Activated T-cell treated with anti-CD3 and anti-CD28 coated beads, Interleukin-2, amount 50 U/mL, for 72 hours (primary cell): ENCODE measurements at places on chromosomes 5 and 9. TPM values are rescaled to one million over a fixed set of nuclear protein-coding genes. Genes with fewer than 3 reads are reported as not detected.

Gene SETD9
- total RNA-seq, result 9.3 TPM

- H3K36me3 ChIP-seq, result peaks cover 6% of the 10 kb centered on the region
- no peaks in the 10 kb centered on the region for H3K27me3 ChIP-seq
- H3K4me3 ChIP-seq, result peak overlapping the region; percentile 91
- no peak overlapping the region for H3K27ac ChIP-seq
Observed at GRCh38 chr9:35666045-35666444, 1.1 kb upstream of the ARHGEF39 start.

Gene PPP3R2
- not detected for total RNA-seq

DNA sequence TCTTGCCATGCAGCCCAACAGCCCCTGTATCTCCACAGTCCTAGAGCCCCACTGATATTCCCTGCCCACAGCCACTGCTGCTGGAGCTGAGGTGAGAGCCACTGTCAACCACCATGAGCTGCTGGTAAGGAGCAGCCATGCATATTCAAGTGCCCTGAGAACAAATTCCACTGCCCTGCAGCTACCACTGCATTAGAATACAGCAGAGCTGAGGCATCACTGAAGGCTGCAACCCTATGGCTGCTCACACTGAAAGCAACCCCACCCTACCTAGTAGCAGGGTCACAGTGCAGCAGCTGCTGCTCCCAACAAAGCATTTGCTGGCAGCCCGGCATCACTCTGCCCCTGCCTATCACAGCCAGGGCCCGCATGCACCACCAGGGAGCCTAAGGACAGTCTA lies 68.6 kb downstream of the SKIC3 start:
- H3K4me3 ChIP-seq, result no peak overlapping the region
- no peak overlapping the region for H3K27ac ChIP-seq
- peaks cover 52% of the 10 kb centered on the region for H3K36me3 ChIP-seq
- H3K4me1 ChIP-seq, result no peaks in the 10 kb centered on the region
- H3K27me3 ChIP-seq, result no peaks in the 10 kb centered on the region
